ENCODE measurements at places on chromosomes 4 and X.
A peak's percentile ranks its signal among the peaks of the same experiment; 100 is the strongest.

GRCh38 chrX:47215291-47215900 lies 3.1 kb upstream of the CDK16 start:
- DNase-seq: no peak

GRCh38 chr4:1195109-1195671 lies 22.8 kb upstream of the SPON2 start:
- no peak for DNase-seq

DNA sequence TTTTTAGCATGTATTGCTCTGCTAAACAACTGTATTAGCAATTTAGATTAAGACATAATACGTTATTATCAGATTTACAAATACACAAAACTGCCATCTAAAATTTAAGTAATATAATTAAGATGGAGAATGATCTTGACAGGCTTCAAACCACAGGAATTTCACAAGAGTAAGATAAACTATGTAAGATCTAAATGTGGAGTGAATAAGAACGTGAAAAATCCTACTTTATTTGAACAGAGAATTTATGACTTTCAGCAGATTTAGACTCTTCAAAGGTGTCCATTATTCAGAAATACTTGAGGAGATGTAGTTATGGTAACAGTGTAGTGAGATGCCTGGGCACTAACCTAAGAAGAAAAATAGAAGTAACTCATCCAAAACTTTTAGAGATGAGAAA lies 73.2 kb downstream of the SLC4A4 start:
- no peak for DNase-seq

DNA sequence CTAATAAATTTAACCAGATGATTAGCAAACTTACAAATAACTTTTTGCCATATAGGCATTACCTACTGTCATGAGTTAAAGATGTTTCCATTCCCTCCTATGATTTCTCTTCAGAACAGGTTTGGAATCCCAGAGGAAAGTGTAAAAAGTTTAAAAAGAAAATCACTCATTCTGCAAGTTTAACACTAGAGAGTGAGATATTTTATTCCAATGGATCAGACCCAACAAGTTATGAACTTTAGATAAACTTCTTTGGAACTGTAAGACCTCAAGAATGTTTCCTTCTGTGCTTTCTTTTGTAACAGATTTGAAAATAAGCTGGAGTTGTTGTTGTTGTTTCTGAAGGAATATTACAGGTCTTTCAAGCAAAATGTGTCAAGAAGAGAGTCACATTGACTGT lies 51.6 kb downstream of the PPP3CA start:
- DNase-seq: no peak

- DNase-seq: no peak
Measured at GRCh38 chr4:56979421-56980072, 851 bp downstream of the POLR2B start.

- no peak for DNase-seq
Measured at GRCh38 chr4:2426069-2426397, 7.3 kb downstream of the CFAP99 start.

DNA sequence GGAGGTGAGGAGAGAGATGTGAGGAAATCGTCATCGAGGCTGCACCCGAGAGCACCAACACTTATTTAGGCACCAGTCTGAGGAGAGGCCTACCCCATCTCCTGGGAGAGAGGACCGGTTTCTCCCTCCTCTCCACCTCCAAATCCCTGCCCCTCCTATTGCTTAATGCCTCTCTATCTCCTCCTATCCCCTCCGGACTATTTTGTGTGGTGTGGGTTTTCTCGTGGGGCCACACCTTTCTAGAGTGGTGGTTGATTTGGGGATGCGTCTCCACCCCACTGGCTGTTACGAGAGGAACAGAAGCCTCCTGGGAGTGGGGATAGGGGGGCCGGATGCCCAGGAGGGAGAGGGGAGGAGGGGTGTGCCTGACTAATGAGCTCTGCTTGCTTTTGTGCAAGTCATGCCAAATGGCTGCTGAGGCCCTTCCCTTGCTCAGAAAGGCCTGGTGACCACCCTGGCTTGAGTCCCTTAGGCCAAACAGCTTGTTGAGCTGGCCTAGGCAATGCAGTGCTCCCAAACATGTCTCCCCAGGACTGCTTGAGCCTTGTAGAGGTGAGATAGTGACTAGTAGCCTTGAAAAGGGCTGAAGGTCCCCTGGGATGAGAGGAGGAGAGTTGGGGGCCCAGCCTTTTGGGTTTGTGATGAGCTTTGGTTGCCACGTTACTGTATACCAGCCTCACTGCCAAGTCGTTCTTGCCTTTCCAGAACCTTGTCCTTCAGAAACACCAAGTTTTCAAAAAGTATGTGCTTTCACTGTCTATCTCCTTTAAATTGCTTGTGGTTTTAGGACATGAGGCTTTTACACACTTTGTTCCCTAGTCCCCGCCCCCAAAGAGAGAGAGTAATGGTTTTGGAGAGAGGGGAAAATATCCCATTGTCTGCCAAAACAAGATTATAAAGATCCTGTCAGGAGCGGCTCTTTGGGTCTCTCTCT lies 1.2 kb downstream of the MSN start:
- DNase-seq: no peak

- DNase-seq: no peak
Measured at GRCh38 chrX:2391869-2392606, 108.7 kb downstream of the DHRSX start.

GRCh38 chr4:38780833-38781484 lies 1.8 kb downstream of the TLR10 start:
- DNase-seq: no peak

DNA sequence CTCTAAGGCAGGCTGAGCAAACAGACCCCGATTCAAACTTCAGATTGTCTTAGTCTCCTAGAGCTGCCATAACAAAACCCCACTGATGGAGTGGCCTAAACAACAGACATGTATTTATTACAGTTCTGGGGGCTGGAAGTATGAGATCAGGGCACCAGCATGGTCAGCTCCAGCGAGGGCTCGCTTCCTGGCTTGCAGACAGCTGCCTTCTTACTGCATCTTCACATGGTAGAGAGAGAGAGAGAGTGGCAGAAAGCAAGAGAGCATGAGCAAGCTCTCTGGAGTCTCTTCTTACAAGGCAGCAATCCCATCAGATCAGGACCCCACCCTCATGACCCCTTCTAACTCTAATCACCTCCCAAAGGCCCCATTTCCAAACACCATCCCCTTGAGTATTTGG lies 22.3 kb upstream of the SORCS2 start:
- no peak for DNase-seq

- no peak for DNase-seq
Measured at GRCh38 chr4:15684498-15684897, 2.9 kb downstream of the FAM200B start.

DNA sequence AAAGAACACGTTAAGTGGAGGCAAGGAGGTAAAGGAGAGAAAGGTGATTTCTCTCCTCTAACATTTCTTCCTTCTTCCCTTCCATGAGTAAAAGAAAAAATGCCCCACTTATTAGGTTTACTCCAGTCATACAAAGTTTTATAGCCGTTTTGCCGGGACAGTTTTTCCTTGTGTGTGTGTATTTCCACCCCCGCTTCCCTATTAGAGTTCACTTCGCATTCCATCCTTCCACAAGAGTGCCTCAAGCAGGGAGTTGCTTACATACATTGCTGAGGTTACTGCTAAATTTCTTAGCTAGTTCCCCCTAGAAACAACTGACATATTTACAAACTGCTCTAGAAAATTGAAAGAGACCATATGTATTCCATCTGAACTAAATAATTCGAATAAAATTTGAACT lies 45.2 kb upstream of the BMP15 start:
- DNase-seq: no peak

- DNase-seq: no peak
Measured at GRCh38 chr4:46081248-46081647, 42.6 kb downstream of the GABRG1 start.

GRCh38 chr4:6943012-6943884 lies 33.6 kb downstream of the TBC1D14 start:
- no peak for DNase-seq

- DNase-seq: peak; percentile 5
Measured at GRCh38 chrX:100928660-100929613, at the start of gene XKRX. Gene XKRX, minus strand, starts transcription at chrX:100928917. Its CDS starts 613 bp downstream, at chrX:100928304.

DNA sequence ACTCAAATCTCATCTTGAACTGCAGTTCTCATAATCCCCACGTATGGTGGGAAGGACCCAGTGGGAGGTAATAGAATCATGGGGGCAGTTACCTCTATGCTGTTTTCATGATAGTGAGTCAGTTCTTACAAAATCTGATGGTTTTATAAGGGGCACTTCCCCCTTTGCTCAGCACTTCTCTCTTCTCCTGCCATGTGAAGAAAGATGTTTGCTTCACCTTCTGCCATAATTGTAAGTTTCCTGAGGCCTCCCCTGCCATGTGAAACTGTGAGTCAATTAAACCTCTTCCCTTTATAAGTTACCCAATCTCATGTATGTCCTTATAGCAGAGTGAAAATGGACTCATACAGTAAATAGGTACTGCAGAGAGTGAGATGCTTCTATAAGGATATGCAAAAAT lies 1050.6 kb upstream of the GRIA3 start:
- DNase-seq: no peak

DNA sequence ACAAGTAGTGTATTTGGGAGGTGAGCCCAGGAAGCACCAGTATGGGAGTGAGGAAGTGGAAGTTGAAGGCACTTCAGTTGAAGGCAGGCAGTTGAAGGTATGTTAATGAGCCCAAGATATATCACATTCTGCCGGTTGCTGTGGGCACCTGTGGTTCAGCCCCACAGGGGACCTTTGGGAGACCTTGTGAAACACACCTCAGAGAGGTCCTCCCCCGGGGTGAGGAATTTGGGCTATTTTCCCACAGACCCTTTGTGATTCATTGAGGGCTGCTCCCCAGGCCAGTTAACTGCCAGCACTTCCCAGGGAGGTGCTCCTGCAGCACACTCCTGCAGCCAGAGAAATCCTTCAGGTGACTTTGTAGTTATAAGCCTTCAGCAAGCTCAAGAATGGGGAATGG lies 45.9 kb downstream of the PTCHD1 start:
- DNase-seq: no peak

DNA sequence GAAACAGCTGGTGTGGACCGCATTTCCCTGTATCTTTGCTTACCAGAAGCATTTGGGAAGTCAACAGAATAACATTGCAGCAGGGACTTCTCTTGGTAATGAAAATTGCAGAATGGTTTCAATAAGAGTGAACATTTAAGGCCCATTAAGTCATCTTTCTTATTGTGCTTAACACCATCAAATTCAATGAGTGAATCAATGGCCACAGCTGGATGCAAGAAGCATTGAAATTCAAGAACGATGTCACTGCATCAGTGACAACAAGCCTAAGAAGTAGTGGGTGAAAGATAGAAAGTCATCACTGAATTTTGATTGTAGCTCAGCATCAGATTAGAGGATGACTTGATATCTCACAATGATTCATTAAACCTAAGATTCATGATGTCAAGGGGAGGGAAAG lies 93.9 kb upstream of the GPM6A start:
- DNase-seq: no peak

DNA sequence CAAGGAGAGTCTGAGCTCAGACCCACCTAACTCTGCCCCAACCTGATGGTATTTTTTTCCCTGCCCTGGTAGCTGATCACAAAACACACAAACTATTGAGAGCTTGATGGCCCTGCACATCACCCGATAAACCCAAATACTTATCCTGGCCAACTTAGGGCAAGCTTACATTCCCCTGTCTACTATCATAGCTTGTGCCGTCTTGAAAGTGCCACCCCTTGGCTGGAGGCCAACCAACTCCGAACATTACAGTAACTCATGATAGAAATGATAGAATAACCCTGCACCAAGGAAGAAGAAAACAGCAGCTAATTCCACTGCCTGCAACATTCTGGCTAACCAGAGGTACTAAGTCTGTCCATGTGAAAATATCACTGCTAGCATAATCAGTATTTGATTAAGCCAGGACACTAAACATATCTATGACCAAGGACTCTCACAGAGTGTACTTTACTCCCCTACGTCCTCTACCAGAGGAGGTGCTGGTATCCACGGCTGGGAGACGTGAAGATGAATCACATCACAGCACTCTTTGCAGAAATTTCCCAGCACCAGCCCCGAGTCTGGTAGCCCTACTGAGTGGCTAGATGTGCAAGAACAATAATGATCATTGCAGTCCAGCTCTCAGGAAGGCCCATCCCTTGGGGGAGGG lies 8.9 kb downstream of the STBD1 start:
- DNase-seq: no peak

DNA sequence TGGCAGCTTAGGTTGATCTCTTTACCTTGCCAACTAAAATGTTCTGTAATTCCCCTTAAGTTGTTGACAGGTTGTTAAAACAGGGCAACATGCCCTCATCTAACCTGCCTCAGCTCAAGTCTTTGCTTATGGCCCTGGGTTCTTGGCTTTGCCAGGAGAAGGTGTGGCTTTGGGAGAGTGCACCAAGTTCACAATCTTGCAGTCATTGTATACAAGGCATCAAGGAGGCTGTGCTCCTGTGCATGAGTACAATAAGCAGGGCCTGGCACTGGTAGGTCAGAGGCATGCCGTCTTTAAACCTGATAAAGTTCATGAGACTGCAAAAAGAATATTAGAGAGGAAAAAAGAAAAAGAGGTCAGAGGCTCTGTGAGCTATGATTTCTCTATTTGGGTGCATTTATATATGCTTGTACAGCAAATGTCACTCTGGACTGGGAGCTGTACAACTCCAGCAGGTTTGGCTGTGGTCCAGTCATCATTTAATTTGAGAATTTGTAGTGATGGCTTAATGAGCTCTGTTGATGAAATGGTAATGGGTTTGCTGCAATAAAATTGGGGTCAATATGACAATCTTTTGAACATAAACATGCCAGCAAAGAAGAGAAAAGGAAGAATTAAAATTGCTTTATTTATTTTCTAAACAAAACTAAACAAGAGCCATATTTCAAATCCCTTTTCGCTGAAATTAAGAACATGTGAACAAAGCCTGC lies 30.3 kb downstream of the AREG start:
- DNase-seq: no peak

- no peak for DNase-seq
Measured at GRCh38 chr4:152193059-152193458, 342.8 kb downstream of the FBXW7 start.

- DNase-seq: no peak
Measured at GRCh38 chr4:15587649-15588048, 67.5 kb downstream of the FBXL5 start.

DNA sequence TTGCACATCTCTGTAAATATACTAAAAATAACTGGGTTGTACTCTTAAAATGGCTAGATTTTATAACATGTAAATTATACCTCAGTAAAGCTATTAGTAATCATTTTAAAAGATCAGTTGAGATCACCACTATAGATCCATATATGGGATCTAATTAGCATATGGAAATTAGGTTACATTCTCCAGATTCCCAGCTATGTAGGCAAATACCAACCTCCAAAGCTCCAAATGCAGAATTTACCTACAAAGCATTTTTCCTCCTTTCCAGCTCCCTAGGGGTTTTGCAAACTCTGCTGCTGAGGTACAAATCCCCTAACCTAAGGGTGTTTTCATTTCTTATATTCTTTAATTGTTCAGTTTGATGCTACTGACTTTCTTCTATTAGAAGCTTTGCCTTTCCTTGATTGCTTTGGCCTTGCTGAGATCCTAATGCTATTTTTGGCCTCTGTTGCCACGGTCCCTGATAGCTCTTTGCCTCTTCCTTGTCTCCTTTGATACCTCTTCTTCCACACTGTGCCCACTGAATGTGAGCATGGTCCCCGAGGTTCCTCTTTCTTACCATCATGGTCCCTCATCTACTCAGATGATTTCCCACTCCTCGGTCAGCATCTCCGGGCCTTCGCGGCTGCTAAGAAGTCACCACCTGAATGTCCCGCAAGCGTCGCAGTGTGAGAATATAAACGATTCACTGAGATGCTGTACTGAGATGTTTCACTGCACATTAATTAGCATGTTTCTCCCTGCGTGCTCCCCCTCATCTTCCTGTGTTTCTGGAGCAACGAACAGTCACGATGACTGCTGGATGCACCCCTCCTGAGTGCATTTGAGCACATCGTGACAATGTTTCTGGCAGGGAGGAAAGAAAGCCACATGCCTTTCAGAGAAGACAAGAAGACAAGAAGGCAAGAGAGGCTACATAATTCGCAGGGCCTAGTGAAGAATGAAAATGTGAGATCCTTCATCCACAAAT lies 23.8 kb downstream of the ENPP6 start:
- no peak for DNase-seq
